T-helper 9 cell (primary cell): ENCODE measurements at places on chromosomes 12 and 14.
A peak's percentile ranks its signal among the peaks of the same experiment; 100 is the strongest.

- DNase-seq = no peak
Observed at GRCh38 chr14:84674636-84675035, 855.3 kb upstream of the FLRT2 start.

GRCh38 chr12:46158501-46158900 is 110.3 kb downstream of the SLC38A1 start:
- DNase-seq = no peak

GRCh38 chr12:123528858-123529257 is 4.7 kb downstream of the RILPL1 start:
- DNase-seq = no peak

DNA sequence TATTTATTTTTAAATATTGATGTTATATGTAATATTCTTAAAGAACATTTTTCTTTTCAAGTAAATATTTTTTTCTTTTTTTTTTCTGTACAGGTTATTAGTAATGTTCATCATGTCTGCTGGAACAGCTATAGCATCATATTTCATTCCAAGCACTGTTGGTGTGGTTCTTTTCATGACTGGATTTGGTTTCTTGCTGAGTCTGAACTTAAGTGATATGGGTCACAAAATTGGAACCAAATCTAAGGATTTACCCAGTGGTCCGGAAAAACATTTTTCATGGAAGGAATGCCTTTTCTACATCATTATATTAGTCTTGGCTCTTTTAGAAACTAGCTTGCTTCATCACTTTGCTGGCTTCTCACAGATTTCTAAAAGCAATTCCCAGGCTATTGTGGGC is 23.2 kb downstream of the PCNX4 start:
- DNase-seq = no peak

DNA sequence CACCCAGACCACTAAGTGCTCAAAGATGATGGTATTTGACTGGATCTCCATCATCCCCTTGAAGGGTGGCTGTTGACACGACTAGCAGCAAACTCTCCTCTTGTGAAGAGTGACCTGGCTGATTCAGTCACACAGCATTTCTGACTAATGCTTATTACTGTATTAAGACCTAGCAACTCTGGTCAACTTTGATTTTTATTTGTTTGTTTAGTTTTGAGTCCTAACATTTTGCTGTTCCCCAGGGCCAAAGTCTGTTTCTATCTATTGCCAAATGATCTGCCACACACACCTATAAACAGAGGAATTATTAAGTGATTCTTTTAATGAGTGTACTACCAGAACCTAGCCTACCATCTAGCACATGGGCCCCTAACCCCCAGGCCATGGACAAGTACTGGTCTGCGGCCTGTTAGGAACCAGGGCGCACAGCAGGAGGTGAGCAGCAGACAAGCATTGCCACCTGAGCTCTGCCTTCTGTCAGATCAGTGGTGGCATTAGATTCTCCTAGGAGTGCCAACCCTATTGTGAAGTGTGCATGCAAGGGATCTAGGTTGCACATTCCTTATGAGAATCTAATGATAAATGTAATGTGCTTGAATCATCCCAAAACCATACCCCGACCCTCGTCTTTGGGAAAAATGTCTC is 120.0 kb downstream of the RPS6KA5 start:
- DNase-seq = no peak

GRCh38 chr12:15186597-15186996 is 34.6 kb downstream of the RERG start:
- no peak for DNase-seq

DNA sequence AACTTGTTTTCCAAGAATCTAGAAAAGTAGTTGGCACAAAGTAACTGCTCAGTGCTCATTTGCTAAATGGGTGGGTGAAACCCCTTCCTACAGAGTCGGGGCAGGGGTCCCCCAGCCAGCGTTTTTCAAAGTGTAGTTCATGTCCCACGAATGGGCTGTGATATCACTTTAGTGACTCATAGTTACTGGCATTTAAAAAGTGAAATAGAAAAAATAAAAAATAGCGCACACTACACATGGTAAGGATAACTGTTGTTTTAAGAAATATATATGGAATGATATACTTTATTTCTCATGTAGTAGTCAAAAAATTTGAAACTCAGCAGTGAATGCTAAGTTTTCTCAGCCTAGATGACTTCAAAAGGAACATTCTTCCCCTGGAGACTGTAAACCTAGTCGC is 250.4 kb downstream of the CHST11 start:
- no peak for DNase-seq

DNA sequence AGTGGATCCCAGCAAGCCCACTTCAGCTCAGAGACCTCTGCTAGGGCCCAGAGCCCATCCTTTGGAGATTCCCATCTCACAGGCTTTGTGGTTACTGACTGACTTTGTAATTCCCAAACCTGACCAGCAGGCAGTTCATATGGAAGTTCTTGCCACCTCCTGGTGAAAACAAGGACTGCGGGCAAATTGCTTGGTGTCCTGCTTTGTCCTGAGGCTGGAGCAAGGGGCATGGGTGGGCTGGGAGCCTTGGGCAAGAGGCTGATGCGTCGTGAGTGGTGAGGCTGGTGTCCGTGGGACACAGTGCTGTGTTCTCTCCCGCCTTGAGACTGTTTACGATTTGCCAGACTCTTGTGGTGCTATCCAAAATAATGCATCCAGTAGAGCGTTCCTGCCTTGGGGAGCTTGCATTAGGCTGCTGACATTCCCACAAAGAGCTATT is 91.0 kb downstream of the LRRC74A start:
- DNase-seq = no peak

GRCh38 chr14:81147140-81147897 is 73.4 kb downstream of the GTF2A1 start:
- DNase-seq = no peak

DNA sequence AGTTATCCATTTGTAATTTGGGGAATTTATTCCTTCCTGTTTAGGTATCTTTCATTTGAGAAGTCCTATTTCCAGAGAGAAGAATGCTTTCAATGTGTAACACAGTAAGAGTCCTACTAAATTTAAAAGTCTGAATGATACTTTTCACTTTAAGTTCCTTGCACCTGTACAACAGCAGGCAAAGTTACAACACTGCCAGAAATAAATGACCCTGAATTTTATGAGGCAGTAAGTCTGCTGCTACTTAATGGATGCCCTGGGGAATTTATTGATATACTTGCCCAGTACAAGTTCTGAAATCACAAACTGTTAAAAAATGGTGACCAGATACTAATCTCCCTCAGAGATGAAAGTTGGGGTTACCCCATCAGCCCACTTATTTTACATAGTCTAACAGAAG is 53.1 kb downstream of the NTS start:
- DNase-seq = no peak

GRCh38 chr12:132713123-132713522 is 2.5 kb downstream of the PGAM5 start:
- DNase-seq = no peak

GRCh38 chr12:11765421-11765816 is 115.9 kb downstream of the ETV6 start:
- DNase-seq = no peak

- DNase-seq = no peak
Observed at GRCh38 chr14:48536318-48536717, 860.9 kb upstream of the MDGA2 start.

- DNase-seq = no peak
Observed at GRCh38 chr14:91899806-91900205, 32.5 kb upstream of the TC2N start.

GRCh38 chr12:51846911-51847642 is 1.4 kb downstream of the FIGNL2 start:
- DNase-seq = peak; percentile 27

DNA sequence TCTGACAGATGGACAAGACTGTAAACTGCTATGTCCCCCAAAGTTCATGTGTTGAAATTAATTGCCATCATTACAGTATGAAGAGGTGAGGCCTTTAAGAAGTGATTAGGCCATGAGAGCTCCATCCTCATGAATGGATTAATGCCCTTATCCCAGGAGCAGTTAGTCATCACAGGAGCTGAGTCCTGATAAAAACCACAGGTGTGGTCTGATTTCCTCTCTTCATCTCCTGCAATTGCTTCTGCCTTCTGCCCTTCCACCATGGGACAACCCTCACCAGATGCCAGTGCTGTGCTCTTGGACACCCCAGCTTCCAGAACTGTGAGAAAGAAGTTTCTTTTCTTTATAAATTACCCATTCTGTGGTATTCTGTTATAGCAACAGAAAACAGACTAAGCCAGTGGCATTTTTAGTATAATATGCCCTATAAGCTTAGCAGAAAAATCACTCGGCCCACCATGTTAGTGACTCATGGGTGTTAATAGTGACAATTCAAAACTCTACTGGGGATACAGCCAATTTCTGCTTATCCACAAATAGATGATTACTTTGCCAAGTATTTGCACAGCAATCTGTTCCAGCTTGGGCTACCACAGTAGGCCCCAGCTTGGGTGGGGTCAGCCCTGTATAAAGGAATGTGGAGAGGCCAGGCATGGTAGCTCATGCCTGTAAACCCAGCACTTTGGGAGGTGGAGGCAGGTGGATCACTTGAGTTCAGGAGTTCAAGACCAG is 129.0 kb upstream of the BCL2L14 start:
- no peak for DNase-seq

GRCh38 chr12:94788298-94788697 is 137.9 kb upstream of the TMCC3 start:
- no peak for DNase-seq

GRCh38 chr14:24694680-24695079 is 60.7 kb upstream of the GZMB start:
- DNase-seq = no peak

GRCh38 chr12:91778938-91779400 is 366.7 kb downstream of the BTG1 start:
- DNase-seq = peak; percentile 7

DNA sequence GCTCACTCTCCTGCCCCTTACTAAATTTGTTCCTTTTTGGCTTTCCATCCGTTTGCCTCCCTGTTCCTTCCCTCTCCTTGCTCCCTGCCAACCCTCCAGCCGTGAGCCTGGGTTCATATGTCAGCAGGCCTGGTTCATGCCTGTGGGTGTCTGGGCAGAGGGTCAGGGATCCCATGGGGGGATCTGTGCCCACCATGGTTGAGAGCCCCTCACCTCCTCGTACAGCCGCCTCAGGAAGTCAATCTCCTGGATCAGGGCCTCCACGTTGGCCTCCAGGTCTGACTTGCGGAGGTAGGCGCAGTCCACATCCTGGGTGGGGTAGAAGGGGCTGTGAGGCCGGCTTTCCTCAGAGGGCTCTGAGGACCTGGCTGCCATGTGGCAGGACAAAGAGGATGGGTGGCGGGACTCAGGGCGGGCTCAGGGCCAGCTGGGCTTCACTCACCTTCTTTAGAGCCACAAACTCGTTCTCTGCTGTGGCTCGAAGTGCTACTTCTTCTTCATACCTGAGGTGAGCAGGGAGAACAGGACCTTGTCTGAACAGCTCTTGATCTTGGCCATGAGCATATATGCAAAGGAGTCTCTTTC is 3.6 kb downstream of the KRT83 start:
- DNase-seq = no peak

DNA sequence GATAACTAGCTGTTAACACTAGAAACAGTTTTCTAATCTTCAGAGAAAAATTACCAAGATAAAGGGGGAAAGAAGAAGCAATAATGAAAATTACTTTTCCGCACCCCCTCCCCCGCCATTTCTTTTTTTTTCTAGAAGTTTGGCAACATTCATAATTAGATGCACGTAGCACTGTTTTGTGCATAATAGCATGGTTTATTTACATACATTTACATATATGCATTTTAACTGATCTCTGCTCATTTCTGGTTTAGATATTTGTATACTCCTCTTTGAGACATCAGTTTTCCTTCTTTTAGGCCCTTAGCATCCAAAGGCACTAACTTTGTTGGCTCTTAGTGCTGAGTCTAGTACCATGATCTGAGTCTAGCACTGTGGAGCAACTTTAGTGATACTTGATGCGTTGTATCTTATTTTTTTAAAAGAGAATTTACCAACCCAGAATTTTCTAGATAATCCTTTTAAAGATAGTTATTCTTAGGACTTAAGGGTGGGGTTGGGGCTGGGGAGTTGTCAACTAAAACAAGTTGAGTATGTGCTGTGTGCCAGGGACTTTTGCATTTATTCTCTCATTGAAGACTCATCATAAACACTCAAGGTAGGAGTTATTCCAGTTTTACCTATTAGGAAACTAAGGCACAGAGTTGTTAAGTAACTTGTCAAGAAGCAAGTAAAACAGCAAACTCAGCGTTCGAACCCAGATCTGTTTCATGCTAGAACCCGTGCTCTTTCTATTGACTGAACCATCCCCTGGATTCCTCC is 110.5 kb downstream of the DIP2B start:
- no peak for DNase-seq

DNA sequence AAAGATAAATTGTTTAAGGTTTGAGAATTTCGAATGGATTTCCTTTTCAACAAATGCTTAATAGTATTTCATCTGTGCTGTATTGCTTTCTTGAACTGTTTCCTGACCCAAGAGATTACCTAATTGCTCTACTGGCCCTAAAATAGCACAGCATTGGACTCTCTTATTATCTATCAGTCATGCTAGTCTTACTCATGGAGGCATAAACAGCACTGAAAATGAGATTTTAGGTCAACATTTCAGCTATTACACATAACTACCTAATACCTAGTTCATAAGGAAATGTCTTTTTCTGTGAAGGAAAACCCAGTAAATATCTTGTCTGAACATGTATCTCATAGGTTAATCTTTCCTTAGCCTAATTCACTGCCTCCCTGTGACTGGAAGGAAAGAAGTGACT is 4.3 kb upstream of the ABCD2 start:
- DNase-seq = no peak

- DNase-seq = no peak
Observed at GRCh38 chr12:4719821-4720636, at the start of gene GALNT8. Gene GALNT8, plus strand, starts transcription at chr12:4720400. Its CDS starts 278 bp downstream, at chr12:4720678.

- no peak for DNase-seq
Observed at GRCh38 chr12:64730588-64730969, 28.6 kb downstream of the GNS start.

GRCh38 chr12:38053113-38053512 is 263.5 kb upstream of the ALG10B start:
- no peak for DNase-seq

DNA sequence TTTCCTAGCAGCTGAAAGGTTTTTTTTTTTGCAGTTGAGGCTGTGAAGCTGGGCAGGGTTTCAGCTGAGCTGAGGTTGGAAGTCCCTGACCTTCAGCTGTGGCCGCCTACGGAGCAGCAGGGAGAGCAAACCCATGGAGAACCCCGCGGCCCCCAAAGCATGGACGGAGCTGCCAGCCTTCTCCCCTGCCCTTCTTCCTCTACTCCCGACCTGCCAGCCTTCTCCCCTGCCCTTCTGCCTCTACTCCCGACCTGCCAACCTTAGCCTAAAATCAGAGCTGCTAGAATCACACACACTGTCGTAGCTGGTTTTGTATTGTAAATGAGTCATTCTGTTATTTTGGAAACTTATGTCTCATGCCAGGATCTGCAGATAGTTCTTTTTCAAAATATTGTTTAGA is 74.6 kb downstream of the PPP2R5C start:
- DNase-seq = no peak
